ENCODE measurements at places on chromosomes 4 and X.

GRCh38 chrX:6917666-6918065, 229.8 kb upstream of the STS start:
- no peak for DNase-seq

DNA sequence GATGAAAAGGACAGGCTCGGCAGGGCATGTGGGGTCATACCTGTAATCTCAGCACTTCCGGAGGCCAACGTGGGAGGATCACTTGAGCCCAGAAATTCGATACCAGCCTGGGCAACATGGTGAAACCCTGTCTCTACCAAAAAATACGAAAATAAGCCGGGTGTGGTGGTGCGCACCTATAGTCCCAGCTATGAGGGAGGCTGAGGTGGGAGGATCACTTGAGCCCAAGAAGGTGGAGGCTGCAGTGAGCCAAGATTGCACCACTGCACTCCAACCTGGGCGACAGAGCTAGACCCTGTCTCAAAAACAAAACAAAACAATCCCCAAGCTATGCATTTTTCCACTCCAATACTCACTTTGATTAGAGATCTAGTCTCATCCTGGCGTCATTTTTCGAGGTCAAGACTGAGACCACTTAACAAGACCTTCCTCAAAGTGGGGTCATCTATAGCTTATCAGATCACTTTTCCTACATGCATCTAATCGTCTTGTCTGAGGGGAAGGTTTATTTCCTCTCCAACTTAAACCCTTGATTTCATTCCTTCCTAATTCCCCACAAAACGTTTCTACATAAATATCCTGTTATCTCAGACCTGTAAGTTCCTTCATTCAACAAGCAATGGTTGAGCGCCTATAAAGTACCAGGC, 1.3 kb downstream of the NKAP start:
- DNase-seq = no peak

GRCh38 chrX:125520029-125520428, 200.4 kb downstream of the TEX13C start:
- DNase-seq = no peak

DNA sequence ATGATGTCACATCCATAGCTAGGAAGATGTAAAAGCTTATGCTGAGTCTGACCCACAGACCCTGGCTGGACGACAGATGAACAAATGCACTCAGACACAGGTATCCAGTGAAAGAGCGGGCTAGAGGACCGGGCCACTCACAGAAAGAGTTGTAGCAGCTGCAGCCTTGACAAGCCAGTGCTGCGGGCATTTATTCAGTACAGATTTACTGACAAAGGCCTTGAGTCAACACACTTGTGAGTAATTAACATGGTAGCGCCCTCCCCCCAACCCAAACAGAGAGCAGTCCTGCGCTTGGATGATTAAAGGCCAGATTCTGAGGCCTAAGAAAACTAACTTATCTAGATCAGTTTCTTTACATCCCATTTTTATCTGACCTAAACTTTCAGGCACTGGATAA, 244.6 kb downstream of the SPANXN4 start:
- no peak for DNase-seq

GRCh38 chrX:136496186-136496763, 1.1 kb upstream of the HTATSF1 start:
- DNase-seq = no peak

DNA sequence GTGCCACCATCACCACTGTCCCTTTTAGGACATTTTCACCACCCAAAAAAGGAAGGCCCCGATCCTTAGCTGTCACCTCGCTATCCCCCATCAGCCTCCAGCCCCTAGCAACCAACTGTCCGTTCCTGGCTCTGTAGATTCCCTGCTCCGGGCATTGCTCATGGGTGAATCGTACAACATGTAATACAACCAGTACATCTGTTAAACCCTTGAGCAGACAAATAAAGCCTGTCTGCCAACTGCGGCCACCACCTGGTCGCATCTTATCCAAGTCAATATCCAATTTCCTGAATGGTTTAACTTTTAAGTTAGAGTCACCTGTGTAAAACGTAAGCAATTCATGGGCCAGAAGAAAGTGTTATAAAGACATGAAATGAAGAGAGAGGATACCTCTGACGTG, 251.9 kb downstream of the AFAP1 start:
- DNase-seq = no peak

DNA sequence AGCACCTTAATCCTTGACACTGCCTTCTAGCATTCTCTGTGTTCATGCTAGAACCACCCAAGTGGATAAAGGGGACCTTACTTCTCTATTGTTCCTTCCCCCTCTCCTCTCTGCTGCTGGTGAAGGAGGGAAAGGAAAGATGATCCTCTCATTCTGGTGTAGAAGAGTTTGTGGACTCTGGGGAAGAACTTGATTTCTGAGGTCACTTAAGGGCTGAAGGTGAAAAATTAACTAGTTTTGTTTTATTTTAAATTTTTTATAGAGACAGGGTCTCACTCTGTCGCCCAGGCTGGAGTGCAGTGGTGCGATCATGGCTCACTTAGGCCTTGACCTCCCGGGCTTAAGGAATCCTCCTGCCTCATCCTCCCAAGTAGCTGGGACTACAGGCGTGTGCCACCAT, 29.8 kb downstream of the SMS start:
- no peak for DNase-seq

- no peak for DNase-seq
Observed at GRCh38 chr4:116537828-116538227, 547.5 kb downstream of the TRAM1L1 start.

Measured in stimulated activated CD8-positive, alpha-beta memory T cell treated with anti-CD3 and anti-CD28 coated beads, Interleukin-7, amount 100 ng/mL, for 4 hours (primary cell).